ENCODE measurements at places on chromosomes 1 and 21.
A peak's percentile ranks its signal among the peaks of the same experiment; 100 is the strongest.

GRCh38 chr1:6408023-6408422, 11.7 kb downstream of the HES2 start:
- no peak for DNase-seq

DNA sequence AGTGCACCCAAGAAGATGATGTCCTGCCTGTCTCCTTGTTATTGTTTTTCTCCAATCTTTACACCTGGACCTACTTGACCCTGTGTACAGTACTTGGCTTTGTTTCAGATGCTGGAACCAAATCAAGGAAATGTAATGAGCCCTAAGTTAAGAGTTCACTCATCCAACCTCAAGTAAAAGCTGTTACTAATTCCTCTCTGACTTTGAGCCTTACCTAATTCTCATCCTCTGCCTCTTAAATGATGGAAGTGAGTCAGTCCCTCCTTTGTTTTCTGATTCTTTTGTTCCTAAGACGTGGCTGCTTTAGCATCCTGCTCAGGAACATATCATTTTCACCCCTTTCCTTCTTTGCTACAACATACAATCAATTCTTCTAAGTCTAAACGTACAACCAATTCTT, 15.3 kb upstream of the PLA2G4A start:
- no peak for DNase-seq

DNA sequence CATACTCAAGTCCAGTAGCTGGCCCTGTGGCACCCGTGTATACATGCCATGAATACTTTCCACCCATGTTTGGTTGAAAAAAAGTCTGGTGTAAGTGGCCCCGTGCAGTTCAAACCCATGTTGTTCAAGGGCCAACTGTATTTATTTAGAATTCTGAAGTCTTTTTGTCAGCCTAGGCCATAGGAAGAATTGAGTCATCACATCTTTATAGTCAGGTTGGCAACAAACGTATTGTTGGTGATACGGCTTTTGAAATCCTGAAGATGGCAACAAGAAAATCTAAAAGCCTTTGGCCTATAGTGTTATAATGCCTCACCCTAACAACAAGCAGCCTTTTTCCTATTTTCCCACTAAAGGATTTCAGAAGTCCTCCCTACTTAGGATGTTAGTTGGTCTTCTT, 363.6 kb downstream of the PLPP3 start:
- no peak for DNase-seq

- no peak for DNase-seq
These were observed 43.4 kb downstream of the WDR64 start for GRCh38 chr1:241695246-241696171.

GRCh38 chr1:160708118-160708517, 3.5 kb downstream of the CD48 start:
- peak; percentile 65 for DNase-seq

GRCh38 chr1:7300893-7301663, 470.0 kb upstream of the VAMP3 start:
- no peak for DNase-seq

GRCh38 chr1:152048416-152049009, 11.7 kb upstream of the S100A11 start:
- no peak for DNase-seq
